ENCODE measurements at places on chromosomes 16 and 17.

GRCh38 chr17:65277576-65277975 is 140.4 kb downstream of the RGS9 start:
- no peak for DNase-seq

- no peak for DNase-seq
Observed at GRCh38 chr16:23195366-23195978, 12.9 kb downstream of the SCNN1G start.

DNA sequence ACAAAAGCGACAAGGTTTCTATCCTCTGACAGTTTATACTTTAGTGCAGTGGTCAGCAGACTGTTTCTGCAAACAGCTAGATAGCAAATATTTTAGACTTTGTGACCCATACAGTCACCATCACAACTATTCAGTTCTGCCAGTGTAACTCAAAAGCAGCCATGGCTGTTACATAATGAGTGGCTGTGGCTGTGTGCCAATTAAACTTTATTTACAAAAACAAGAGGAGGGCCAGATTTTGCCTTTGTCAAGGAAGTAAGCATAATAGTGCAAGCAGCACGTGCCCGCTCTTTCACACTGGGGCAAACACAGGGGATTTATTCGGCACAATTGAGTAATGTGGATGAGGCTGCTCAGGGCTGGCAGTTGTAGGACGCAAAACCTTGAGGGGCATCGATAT is 551.5 kb downstream of the MAF start:
- DNase-seq, result no peak

DNA sequence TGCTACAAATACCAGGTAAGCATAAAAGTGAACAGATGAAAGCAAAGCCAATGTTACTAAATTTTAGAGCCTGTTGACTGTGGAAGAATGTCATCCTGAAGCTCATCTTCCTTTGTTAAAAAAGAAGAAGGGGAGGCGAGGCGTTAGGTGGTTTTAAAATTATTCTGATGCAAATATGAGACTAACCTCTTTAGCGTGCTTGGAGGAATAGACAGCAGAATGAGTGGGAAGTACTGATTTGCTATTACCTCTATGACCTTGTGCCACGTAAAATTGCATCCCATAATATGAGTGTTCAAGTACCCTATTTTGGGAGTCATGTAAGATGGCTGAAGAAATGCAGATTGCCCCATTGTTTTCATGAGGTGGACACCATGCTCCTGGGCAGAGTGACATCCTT is 95.7 kb downstream of the ELAC2 start:
- no peak for DNase-seq

GRCh38 chr16:4454623-4455022 is 19.8 kb downstream of the NMRAL1 start:
- DNase-seq, result no peak

DNA sequence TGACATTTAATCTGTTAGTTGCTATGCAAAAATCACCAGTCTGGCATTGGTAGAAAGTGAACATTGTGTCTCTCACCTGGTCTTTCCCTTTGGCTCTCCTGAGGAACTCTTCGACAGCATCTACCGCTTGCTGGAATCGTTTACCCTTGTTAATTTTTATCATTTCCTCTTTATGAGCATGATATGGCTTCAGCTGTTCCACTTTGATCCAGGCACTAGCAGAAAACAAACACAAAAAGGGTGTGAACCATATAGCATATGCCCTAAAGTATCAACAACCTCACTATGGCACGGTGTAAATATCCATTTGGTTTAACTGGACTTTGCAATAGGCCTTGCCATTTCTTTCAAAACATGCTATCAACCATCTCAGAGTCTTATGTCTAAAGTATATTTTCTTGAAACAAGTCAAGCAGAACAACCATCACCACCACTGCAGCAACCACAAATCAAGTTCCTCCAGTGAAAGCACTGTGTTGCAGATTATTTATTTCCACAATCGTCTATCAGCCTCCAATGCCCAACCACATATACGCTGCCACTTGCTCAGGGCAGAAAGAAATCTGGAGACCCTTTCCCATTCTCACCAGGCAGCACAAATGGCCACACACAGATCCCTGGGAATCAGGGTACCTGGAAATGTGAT is 14.3 kb downstream of the GLYR1 start:
- no peak for DNase-seq

GRCh38 chr16:154217-155030 is 2.0 kb downstream of the HBZ start:
- DNase-seq, result peak; percentile 6

GRCh38 chr17:39194089-39194984 is 3.1 kb downstream of the CACNB1 start:
- no peak for DNase-seq

GRCh38 chr16:2206780-2207433 is 1.7 kb downstream of the MLST8 start:
- DNase-seq, result peak; percentile 30

- DNase-seq, result no peak
Observed at GRCh38 chr16:7646821-7647500, 314.3 kb downstream of the RBFOX1 start.

- DNase-seq, result no peak
Observed at GRCh38 chr16:88939972-88940861, 36.8 kb downstream of the CBFA2T3 start.

DNA sequence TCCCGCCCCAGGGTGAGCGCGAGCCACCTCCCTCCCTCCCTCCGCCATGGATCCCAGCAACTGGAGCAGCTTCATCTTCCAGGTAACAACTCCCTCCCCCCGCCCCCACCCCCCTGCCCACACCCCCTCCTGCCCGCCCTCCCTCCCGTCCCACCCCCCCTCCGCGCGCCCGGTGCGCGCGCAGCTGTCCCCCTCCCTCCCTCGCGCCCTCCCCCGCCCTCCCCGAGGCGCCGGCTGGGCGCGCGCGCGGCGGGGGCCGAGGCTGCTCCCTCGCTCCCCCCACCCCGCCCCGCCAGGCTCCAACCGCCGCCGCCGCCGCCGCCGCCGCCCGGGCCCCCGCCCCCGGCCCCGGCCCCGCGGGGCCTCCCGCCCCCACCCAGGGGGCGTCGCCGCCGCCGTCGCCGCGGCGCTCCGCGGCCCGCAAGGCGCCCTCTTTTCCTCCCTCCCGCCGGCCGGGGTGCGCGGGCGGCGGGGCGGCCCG is at the start of gene MAZ:
TSS of gene MAZ (plus strand) at position 431 of the 481 bp plus-strand sequence. CDS start 173 bp downstream, outside the sequence.
- DNase-seq, result no peak

GRCh38 chr17:60390186-60390585 is 1.7 kb downstream of the USP32 start:
- DNase-seq, result no peak

- DNase-seq, result no peak
Observed at GRCh38 chr16:21701271-21701670, 37.5 kb downstream of the OTOA start.

DNA sequence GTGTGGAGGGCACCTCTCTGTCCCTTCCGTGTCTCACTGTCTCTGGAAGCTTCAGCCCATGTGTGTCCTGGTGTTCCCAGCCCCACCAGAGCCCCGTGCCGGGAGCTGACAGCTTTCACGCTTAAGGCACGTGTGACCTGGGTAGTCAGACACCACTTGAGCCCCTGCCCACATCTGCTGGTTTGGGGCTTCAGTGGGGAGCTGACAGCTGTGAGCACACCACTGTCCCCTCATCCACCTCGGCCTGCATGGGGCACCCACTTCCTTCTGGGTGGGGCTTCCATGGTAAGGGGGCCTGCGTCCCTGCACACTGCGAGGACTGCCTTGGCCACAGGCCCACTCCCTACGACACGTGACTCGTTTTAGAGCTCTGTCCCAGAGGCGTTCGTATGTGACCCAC is 2.6 kb upstream of the TEDC2 start:
- DNase-seq, result no peak
